NCI-H2081 treated with DMSO at 0.1 percent for 48 hours (cell line): ENCODE measurements at places on chromosomes 6 and 20.

DNA sequence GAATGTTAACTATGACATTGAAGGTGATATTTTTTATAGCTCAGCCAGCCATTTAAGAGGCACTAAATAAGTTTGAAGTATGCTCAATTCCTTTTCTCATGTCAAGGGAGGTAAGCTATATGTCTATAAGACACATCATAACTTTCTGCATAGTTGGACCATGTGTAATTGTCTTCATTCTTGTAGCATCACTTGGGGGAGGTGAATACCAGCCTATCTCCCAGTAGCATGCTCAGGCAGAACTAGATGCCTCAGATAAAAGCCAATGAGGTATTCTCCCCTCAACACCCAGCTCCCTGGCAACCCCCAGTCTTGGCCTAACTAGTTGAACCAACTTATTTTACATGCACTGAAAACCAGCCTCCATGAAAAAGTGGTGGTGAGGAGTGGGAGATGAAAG, 158.3 kb upstream of the JAG1 start:
- DNase-seq, result no peak

- DNase-seq, result no peak
These were observed 27.8 kb downstream of the FYN start for GRCh38 chr6:111845441-111845871.

- no peak for DNase-seq
These were observed 59.4 kb downstream of the NPEPL1 start for GRCh38 chr20:58751979-58752378.

DNA sequence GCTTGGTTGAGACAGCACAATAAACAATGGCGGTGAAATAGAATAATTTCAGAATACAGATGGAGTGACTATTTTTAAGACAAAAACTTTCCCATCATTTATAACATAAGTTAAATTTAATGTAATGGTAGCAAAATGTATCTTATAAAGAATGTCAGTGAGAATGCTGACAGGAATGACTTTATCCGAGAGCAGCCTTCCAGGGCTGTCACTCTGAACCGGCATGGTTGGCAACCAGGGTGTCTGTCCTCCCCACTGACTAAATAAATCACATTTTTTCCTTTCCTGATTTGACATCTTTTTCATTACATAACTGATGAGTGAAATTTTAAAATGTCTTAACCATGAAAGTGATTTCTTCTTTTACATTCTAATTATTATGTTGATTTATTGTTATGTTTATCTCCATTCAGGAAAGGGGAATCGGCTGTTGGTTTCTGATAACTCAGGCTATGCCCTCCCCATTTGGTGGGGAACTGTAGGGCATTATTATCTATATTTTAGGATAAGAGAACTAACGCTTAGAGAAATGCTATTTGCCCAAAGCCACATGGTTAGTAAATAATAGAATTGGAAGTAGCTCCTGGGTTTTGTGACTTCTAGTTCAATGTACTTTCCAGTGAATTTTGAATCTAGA, 109.2 kb upstream of the OGFRL1 start:
- no peak for DNase-seq

DNA sequence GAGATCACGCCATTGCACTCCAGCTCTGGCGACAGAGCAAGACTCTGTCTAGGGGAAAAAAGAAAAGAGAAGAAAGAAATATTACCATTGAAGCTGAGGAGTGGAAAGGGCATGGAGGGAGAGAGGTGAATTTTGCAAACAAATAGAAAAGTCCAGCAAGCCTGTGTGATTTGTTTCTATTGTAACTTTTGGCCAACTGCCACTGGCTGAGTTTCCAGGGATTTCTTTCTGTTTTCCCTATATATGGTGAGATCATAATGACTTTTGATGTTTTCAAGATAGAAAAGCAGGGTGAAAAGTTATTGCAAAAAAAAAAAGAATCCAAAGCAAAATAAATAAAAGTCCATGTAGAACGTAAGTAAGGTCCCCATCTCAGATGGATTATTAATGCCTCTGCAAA, 184.2 kb upstream of the RALGAPA2 start:
- no peak for DNase-seq
